GM04503 (cell line): ENCODE measurements at places on chromosomes 6 and 20.

DNA sequence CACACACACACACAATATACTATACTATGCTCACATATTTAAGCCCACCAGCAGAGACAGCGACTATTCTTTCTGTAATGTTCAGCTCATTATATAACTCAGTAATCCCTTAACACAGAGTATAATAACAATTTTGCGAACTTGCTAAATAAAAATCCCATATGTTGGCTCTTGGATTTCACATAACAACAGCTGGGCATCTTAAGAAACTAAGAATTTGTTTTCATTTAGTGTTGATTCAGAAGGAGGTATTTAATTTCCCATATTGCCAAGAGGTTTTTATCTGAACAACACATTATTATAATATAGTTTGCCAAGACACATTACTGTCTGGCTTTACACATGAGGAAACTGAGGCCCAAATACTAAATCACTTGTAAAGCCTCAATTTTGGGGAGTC lies 7.4 kb downstream of the ECT2L start:
- no peak for DNase-seq

DNA sequence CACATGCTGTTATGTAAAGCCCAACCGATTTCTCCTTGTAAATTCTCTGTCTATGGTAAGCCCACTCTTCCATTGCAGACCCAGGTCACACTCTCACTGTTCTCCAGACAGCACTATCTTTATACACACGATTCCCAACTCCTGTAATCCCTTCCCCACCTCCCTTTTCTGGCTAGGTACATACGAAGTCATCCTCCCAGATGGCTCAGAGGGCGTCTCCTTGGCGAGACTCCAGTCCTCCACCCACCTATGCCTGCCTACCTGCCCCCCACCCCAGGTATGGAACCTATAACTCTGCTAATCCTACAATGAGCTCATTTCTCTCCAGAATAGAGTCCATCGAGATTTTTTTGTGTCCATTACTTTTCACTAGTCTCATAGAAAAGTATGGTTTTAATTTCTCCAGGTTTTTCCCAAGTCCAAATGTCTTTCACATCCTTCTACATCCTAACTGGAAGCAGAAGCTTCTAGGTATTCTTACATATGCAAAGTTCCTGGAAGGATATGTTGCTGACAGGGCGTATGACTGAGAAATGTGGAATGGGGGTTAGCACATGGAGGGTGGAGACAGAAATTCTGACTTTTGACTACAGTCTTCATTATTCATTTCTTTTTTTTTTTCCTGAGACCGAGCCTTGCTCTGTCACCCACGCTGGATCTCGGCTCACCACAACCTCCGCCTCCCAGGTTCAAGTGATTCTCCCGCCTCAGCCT lies 22.8 kb downstream of the SCML4 start:
- DNase-seq = no peak

DNA sequence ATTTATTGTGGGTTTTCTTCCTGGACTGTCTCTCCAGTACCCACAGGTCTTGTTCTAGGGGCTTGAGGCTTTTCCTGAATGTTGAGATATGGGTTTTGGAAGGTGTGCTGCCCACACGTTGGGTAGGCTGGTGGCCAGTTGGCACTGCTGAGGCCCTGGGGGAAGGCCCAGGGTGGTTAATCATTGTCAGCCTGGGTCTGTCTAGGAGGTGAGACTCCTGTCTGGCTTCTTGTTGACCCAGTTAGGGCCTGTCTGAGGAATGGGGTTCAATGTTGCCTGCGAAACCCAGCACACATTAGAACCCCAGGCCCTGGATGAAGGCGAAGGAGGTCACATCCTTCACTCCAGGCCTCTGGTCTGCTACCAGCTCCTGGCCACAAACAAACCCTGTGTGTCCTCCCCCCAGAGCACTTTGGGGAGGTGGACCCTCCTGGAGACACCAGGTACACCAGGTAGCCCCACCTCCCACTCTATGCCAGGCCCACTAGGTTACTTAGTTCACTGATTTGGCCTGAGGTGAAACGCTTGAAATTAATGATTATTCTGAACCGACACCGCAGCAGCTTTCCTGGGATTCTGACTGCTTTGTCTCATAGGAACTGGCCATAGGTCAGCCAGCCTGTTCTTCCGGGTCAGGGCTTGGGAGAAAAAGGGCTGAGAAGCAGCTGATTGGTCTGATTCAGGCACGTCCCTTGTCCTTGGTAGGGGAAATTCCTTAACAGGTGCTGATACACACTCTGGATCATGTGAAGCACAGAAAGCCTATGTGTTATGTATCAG lies 15.2 kb downstream of the DNMT3B start:
- no peak for DNase-seq

GRCh38 chr6:134009876-134010275 lies 42.5 kb downstream of the SLC2A12 start:
- DNase-seq = no peak

- DNase-seq = no peak
Observed at GRCh38 chr20:10634211-10634610, 39.6 kb downstream of the JAG1 start.

DNA sequence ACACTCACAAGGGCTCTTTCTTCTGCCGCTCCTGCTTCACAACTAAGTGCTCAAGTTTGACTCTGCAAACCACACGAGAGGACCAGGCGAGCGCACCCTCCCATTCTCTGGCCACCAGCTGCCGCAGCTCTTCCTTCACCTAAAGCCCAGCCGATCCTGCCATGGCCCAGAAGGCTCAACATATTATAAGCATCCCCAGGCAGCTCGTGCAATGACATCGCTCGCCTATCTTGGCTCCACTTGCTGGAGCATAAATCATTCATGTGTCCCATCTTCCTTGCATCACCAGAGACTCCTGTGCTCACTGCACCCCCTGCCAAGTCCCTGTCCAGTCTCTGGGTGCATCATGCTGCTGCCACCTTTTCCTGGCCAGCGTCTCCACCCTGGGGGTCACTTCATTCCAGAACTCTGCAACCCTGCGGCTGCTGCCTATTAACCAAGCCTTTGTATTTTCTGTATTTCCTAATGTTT lies 59.0 kb downstream of the PSMG4 start:
- DNase-seq = no peak

DNA sequence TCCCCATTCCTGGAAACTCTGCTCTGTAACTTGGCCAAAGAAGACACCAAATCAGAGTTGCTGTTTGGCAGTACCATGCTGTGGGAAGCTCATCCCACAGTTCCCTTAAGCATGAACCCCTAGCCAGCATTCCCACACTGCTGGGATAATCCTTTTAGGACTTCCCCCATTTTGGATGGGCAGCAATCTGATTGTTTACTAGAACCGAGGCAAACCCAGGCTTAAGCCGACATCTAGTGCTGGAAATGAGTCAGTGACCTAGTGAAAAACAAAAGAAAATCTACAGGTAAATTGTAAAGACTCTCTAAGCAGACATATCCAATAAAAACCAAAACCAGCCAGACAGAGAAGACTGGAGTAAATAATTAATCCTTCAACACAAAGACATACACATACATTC lies 5.2 kb downstream of the DNAH8 start:
- DNase-seq = no peak

DNA sequence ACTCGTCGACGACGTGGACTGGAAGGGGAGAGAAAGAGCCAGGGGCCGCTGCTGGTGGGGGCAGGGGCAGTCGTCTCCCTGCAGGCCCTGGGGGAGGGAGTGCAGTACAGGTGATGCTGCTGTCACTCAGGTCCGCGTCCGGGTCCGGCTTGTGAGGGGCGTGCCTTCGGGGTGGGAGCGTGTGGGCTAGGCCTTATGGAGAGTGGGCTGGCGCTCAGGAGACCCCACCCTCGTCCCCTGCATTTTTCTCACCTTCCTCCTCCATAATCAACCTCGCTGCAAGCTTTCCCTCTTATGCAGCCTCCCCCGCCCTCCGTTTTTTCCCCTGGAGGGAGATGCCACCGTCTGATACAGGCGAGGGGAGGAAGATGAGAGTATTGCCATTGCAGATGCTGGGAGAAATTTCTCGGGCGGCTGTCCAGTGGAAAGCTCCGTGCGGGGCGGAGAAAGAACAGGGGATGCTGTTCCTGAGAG lies 632 bp downstream of the PCMT1 start:
- DNase-seq = no peak

- no peak for DNase-seq
Observed at GRCh38 chr6:111447051-111447450, 36.0 kb downstream of the REV3L start.

DNA sequence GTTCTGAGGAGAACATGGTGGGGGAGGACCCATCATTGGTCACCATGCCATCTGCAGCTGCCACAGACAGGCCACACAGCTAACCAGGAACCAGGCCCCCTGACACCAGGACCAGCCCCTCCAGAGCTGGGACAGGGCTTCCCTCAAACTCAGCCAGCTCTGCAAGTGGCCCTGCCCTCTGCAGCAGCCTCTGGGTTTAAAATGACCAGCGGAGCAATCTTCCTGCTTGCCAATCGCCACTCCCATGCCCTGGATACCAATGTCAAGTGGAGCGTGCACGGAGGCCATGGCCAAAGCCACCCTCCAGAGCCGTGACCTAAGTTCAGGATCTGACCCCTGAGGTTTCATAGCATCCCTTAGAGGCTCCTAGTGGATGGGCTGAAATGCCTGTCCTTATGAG lies 199.4 kb downstream of the SYNDIG1 start:
- DNase-seq = no peak

GRCh38 chr6:31128093-31128676 lies 7.9 kb upstream of the CDSN start:
- no peak for DNase-seq

DNA sequence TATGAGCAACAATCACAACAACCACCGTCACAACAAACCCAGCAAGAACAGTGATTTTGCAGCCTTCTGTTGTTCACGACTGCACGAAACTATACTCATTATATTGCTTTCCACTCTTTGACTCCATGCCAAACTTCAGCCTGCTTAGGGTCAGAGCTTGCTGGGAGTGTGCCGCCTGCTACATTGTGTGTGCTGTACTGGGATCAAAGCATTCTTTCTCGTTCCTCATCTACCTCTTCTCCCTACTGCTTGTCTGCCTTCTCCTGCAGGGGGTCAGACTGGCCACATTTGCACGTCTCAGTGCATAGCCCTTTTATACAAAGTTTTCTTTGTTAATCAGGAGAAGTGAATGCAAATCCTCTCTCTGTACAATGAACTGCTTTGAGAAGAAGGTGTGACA lies 401.6 kb upstream of the CITED2 start:
- no peak for DNase-seq

DNA sequence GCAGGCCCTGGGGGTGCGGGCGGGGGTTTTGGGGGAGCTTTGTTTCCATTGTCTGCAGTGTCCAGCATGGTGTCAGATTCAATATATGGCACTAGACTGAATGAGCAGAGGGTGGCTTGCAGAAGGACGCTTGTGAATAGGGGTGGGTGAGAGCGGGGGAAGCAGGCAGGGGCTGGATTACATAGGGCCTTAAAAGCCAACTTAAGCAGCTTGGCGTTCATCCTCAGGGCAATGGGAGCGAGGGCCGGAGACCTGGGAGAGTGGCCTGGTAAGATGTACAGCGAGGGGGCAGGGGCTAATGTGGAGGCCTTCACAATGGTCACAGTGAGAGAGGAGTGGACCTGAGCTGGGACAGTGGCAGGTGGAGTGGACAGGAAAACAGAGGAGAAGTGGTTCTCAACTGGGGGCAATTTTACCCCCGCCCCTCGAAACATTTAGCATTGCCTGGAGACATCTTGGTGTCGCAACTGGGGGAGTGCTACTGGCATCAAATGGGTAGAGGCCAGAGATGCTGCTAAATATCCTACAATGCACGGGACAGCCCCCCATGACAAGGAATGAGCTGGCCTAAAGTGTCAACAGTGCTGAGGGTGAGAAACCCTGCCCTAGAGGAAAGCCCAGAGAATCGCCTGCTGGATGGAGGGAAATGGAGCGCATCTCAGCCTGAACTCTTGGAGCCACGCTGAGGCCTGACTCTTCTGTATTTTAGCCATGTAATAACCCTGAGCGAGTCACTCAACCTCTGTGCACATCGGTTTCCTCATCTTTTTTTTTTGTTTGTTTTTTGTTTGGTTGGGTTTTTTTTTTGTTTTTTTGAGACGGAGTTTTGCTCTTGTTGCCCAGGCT lies 15.1 kb upstream of the BAK1 start:
- DNase-seq = no peak

DNA sequence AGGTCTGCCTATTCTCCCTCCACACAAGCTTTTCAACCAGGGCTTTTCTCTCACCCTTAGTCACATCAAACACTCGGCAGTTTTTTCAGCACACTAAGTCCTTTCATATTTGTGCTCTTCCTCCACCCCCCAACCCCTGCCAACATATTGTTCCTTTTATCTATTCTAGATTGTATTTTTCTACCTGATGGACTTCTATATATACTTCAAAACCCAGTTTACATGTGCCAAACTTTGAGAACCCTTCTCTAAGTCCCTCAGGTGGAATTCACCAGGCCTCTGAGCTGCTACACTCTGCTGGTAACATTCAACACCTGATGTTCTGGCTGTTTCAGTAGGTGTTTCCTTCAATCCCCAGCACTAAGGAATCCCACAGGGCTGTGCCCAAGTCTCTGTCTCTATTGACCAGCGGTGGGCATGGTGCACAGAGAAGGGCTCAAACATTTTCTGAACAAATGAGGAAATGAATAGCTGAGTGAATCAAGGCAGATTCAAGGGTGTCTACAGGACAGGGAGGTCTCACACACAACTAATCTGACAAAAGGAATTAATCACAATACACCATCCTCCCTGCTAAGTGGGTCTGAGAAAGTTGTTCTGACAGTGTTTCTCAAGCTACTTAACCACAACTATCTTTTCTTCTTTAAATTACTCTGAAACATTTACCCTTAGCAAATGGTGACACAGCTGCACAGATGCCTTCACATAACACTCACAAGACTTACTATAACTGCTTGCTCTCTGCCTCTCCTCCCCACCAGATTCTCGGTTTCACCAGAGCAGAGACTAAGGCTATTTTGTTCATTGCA lies 166.5 kb downstream of the TSHZ2 start:
- DNase-seq = no peak

- DNase-seq = no peak
Observed at GRCh38 chr6:46899659-46900058, 22.1 kb downstream of the ADGRF5 start.

DNA sequence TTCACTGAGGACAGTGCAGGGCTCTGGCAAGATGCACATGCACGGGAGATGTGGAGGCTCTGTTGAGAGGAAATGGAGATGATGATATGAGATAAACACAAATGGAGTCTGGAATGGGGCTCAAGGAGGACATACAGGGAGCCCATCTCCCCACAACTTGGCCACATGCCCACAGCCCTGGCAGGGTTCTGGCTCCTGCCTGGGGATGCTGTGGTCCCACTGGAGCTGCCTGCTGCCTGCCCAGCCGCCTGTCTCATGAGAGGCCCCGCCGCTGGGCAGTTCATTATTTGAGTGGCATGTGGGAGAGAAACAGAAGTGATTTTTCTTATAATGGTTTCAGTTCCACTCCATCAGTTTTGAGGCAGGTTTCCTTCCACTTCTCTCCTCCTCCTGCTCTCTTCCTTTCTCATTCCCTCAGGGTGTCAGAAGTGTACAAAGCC lies 133.6 kb upstream of the TRAF3IP2 start:
- DNase-seq = no peak

GRCh38 chr6:153031335-153031955 lies 28.9 kb upstream of the MTRF1L start:
- DNase-seq = no peak

DNA sequence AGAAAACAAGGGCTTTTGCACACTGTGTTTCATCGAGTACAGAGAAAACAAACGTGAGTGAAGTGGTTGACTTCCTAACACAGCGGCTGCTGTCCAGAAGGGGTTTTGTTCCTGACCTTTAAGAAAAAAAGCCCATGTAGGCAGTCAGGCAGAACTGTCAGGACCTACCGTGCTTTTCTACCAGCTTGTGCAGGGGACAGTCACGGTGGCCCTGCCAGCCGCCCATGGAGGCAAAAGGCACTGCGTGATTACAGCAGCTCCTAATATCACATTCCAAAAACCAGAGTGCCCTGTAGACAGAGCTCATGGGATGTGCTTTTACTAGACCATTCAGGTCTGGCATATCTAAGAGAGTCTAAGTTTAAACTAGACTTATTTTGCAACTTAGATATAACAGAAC lies 12.2 kb downstream of the TNFAIP3 start:
- DNase-seq = no peak
